ENCODE measurements at places on chromosomes 16 and 17.

DNA sequence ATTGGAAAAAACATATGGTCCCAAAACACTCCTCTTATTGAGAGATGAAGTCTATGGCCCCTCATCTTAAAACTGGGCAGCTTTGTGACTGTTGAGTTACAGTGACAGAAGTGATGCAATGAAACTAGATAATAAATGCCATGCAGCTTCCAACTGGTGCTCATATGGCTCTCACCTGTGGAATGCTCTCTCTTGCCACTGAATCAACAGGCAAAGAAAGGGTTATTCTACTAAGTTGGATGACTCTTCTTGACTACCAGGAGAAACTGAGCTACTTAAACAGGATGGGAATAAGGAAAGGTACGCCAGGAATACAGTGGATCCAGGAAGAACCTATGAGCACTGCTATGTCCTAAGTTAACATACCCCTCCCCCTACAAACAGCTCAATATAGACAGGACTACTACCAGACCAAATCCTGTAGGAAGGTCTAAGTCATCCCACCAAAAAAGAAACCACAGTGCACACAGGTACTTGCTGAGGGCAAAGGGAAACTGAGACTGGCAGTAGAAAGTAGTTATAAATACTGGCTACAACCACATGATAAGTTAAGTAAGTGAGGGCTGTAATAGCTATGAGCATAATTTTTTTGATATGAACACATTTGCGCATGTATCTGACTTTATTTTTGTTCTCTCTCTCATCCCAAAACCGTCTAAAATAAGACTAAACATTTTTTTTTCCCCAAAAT is 398.5 kb downstream of the ZFHX3 start:
- no peak for DNase-seq

- DNase-seq, result no peak
Measured at GRCh38 chr17:78409191-78409928, 30.9 kb downstream of the PGS1 start.

DNA sequence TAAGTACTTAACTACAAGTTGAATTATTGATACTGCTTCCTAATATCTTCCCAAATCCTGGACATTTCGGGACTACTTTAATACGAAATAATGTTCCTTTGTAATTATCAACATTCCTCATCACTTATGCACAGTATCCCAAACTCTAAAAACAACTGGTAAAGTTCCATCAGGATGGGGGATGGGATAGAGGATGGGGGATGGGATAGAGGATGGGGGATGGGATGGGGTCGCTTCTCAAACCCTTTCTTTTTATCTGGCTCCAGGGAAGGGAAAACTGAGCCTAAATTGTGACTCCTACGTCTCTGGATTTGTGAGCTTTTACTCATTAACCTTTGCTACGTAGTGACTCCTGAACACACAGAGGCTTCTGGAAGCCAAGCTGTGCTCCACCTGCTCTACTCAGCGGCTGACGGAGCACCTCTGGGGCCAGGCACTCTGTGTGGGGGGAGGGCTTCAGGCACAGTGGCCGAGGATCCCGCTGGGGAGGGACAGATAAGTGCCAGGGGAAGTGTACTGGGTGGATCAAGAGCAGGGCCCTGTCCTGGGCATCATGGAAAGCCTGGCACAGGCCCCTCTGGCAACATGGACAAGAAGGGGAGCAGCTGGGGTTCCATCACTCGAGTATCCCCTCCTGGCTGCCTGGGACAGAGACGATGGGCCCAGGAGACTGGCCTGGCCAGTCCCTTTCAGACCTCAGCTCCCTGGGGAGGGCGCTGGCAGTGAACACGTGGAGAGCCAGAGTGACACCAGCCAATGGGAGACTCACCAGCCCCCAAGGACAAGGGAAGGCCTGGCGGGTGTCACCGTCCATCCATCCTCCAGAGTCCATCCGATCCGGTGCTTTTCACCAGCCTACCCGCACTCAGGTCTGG is 56.2 kb downstream of the PGS1 start:
- no peak for DNase-seq

- no peak for DNase-seq
Measured at GRCh38 chr16:11360641-11361373, 15.5 kb downstream of the RMI2 start.

DNA sequence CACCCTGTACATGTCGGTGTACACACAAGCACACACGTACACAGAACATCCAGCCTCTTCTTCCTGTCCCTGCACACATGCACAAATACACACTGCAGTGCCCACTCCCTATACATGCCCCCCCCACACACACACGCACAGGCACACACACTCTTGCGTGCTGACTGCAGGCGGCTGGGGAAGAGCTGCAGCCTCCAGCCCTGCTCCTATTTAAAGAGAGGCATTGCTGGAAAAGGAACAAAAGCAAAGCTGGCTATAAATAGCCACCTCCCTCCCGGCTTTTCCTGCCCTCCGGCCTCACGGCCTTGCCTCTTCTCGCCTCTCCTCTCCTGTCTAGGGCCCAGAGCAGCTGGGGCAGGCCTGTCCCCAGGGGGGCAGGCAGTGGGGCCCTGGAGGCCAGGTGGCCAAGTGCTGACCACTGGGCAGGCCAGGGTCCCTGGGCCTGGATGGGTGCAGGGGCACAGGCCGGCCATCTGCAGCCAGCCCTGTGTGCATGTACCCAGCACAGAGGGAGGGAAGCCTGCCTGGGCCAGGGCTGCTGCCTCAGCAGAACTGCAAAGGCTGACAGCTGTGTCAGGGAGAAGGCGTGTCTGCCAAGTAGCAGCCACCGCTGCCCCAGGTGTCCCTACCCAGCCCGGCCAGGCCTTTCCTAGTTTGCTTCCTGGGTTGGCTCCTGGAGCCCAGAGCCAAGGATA is 25.4 kb downstream of the RTN4RL1 start:
- DNase-seq, result no peak

GRCh38 chr16:87939562-87940423 is 3.5 kb upstream of the CA5A start:
- no peak for DNase-seq

DNA sequence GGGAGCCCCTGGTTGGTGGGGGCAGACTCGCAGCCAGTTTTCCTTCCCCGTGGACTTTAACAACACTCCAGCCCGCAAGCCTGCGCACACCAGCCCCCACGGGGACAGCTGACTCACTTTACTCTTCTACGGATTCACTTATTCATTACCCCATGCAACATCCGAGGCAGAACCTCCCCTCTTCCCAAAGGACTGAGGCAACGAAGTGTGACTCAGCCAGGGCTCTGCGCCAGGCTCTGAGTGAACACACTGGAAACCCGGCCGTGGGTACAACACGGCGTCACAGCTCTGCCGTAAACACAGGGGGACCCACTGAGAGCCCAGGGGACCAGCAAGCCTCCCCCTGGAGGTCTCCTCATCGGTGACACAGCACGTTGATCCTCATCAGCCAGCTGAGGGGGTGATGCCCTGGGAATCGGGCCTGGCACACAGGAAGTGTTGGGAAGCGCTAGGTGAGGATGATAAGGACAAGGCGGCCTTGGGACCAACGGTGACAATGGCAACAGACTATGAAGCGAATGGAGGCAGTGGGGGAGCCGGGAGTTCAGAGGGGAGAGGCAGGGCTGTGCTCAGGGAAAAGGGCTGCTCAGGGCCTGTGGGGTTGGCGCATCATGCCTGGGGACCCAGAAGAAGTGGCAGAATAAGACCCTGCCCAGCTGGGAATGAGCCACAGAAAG is 14.6 kb downstream of the COTL1 start:
- DNase-seq, result peak; percentile 98

DNA sequence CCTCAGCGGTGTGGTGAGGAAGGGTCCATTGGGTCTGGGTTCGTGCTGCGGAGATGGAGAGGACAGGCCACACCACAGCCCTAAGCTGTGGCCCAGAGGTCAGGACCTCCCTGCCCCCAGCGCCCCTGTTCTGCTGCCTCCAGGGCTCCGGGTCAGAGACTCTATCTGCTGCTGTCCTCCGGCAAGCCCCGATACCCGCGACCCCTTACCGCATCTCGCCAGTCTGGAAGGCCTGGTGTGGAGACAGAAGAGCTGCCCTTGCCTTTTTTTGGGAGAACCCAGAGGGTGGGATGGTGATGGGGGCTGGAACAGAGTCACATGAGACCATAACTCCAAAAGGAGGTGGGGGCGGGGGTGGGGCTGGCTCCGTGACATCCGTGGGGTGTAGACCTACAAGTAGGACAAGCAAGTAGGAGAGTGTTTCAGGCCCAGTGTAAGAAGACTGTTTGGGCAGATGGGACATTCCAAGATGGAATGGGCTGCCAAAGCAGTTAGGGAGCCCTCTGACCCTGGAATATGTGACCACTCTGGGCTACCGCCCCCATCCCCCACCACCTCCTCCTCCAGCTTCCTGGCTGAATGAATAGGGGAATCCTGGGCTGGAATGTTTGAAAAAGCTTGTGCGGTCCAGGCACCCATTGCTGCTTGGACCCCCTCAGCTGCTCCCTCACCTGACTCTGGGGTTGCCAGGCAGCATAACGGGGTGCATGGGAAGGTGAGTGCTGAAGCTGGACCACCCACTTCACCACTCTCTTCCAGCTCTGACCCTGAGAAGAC is 1.4 kb downstream of the XYLT2 start:
- DNase-seq, result no peak

- no peak for DNase-seq
Measured at GRCh38 chr17:50679008-50679544, 28.6 kb downstream of the ANKRD40 start.

DNA sequence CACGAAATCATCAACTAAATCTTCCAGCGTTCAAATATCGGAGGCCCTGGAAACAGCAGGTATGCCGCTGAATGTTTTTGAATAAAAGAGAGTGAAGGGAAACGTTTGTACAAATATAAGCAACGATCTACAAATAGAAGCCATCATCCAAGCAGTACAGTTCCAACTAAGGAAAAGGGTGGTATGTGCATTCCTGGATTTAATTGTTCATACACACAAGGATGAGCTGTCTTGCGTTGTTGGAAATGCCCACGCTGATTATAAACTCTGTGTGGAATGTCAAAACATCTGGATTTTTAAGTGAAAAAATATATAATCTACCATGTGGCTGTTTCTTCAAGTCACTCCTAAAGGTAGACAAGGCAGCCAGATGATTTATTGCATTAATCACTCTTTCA is 191.8 kb upstream of the HSBP1 start:
- DNase-seq, result no peak

- DNase-seq, result no peak
Measured at GRCh38 chr17:73492125-73492820, 152.0 kb downstream of the SDK2 start.

DNA sequence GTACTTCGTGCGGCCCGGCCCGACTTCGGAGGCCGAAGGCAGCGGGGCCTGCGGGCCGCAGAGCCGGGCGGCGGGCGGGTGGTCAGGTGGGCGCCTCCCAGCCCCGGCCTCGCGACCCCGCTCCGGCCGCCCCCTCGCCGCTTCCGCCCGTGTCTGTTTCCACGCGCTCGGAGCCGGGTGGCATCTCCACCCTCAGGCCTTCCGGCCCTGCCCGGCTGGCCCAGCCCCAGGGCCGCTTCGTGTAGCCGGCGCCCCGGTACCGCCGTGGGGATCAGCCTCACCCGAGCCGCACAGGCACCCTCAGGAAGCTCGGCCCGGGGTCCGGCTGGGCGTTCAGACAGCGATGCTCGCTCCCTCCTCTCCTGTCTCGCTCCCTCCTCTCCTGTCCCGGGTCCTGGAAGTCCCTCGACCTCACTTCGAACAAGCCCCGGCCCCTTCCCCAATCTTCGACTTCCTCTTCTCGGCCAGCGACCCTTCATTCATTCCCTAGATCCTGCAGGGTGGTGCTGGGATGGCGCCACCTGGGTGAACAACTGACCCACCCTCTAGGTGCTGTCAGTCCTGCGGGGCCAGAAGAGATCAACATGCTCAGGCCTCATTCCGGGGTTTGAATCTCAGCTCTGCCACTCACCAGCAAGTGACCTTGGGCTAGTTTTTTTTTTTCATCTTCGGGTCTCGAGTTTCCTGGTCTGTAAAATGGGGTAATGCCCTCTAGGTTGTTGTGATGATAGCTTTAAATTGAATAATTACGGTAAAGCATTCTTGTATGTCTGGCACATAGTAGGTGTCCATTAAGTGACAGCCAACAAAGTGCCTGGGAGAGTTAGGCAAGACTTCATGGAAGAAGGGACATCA is 610 bp downstream of the VPS4A start:
- DNase-seq, result peak; percentile 43

DNA sequence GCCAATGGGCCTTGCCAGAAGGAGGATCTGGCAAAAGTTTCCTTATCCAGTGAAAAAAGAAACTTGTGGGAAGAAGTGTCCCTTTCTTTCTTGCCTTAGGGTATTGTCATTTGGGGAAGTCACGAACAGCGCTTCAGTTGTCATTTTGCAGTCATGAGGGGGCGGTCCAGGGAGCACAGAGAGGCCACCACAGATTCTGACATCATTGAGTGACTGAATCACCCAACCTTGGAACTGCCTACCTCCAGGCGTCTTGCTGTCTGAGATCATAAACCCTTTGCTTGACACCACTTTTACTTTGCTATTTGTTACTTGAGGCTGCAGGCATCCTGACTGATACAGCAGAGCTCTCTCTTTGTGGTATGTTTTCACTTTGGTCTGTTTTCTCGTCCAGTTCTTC is 3.1 kb upstream of the WSCD1 start:
- DNase-seq, result peak; percentile 27

DNA sequence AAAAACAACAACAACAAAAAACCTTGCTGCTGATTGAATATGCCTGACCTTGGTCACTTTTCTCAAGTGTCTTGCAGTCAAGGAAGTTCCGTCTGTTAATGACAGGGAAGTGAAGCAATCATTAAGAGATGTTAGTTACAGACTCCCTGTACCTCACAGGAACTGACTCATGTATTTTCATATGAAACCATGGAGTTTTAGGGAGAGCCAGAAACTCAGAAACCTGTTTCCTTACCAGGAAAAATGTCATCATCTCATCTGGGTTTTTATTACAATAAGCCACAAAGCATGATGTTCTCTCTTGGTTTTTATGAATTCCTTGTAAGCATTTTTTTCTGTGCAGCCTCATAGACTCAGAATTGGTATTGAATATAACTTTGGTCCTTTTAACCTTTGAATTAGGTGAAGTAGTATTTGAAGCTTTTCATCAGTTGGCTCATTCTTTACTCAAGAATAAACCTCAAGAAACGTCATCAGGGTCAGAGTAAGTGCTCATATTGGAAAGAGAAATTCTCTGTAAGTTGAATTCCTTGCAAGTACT is 10.3 kb downstream of the LYRM1 start:
- DNase-seq, result peak; percentile 96

Data from inflammatory macrophage treated with lipopolysaccharide for 4 hours (primary cell).